AML-193 (cell line): ENCODE measurements at places on chromosomes 2 and 18.

- no peak for DNase-seq
Observed at GRCh38 chr18:48053881-48054816, 123.7 kb upstream of the SMAD2 start.

DNA sequence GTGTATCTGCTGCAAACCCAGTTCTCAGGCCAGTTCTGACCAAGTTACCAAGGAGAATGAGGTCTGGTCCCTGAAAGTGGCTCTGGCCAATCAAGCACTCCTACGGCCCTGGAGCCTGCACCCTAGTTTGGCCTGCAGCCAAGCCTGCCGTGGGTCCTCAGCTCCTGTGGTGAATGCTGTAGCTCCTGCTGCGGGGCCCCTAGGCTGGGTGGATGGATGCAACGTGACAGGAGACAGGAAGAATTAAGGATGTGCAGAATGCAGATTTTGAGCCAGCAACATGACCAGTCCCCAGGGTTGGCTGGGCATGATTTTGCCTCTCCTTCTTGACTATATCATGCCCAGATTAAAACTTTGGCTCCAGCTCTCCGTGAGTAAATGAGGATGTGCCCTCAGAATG, 97.2 kb downstream of the SMAD7 start:
- DNase-seq: no peak

- peak; percentile 74 for DNase-seq
Observed at GRCh38 chr2:178397002-178397605, 53.9 kb downstream of the PRKRA start.

GRCh38 chr2:20666005-20666303, 990 bp upstream of the GDF7 start:
- no peak for DNase-seq

DNA sequence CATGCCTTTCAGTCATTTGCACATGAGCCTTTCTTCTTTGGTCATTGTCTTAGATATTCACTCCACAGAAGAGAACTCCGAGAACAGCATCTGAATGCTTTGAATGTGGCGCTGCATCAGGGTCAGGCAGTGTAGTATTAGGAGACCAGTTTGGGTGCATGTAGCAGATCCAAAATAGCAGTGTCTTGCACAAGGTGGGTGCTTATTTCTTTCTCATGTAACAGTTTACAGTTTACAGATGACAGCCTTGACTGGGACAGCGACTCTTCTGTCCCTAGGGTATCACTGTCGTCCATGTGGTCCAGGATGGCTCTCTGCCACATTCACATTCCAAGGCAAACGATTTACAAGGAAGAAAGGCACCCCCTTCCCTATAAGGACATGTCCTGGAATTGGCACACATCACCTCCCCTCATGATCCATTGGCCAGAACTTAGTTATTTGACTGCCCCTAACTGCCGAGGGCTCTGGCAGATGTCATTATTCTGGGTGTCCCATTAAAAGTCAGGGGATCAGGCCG, 101.0 kb downstream of the STPG4 start:
- no peak for DNase-seq

GRCh38 chr2:29154610-29155009, 39.4 kb downstream of the CLIP4 start:
- no peak for DNase-seq

- no peak for DNase-seq
Observed at GRCh38 chr2:67566285-67566684, 169.2 kb downstream of the ETAA1 start.

DNA sequence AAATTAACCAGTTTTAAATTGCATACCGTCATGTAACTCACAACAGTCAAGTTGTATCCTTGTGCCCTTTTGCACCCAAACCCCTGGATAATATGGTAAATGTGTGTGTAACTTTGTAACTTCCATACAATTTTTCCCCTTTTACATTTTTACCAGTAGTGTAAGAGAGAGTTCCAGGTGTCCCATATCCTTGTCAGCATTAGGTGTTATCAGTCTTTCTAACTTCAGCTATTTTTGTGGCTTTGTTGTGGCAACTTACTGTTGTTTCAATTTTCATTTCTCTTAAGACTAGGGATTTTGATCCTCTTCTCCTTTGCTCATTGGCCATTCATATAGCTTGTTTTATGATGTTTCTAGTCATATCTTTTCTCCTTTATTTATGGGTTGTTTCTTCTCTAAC, 94.6 kb downstream of the LCLAT1 start:
- DNase-seq: no peak

- no peak for DNase-seq
Observed at GRCh38 chr2:202101026-202101579, 28.0 kb downstream of the KIAA2012 start.

DNA sequence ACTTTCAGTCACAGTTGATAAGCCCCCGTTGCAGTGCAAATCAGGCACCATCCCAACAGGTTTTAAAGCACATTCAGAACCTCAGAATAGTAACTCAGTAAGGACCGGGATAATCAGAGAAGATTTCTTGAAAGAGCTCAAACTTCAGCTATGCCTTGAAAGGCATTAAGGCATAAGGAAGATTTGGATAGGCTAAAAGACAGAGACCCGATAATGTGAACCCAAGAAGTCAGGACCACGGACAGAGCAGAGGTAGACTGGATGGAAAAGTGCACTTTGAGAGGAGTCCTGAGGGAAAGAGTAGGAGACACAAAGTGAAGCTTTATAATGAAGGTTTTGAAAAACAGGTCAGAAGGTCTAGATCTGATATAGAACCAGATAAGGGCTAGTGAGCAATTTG, 36.9 kb upstream of the KLF7 start:
- DNase-seq: peak; percentile 2
